ENCODE measurements at places on chromosomes 5 and 9. TPM values are rescaled to one million over a fixed set of nuclear protein-coding genes. Genes with fewer than 3 reads are reported as not detected.

The SNCAIP gene
- 0.05 TPM for total RNA-seq

The ACOT12 gene
- not detected for total RNA-seq

The CCNH gene
- total RNA-seq: 40.1 TPM

The FBLL1 gene
- total RNA-seq: 0.24 TPM

The PCDHGB6 gene
- 0.11 TPM for total RNA-seq

The ATP6V1G1 gene
- total RNA-seq: 146 TPM

The SHISAL2B gene
- not detected for total RNA-seq

The IL3 gene
- not detected for total RNA-seq

The LURAP1L gene
- total RNA-seq: 11.6 TPM

The GLRX gene
- total RNA-seq: 49.7 TPM

The SLC34A1 gene
- not detected for total RNA-seq

The PDE6A gene
- total RNA-seq: 0.08 TPM
